ENCODE measurements at places on chromosomes 11 and 22.

DNA sequence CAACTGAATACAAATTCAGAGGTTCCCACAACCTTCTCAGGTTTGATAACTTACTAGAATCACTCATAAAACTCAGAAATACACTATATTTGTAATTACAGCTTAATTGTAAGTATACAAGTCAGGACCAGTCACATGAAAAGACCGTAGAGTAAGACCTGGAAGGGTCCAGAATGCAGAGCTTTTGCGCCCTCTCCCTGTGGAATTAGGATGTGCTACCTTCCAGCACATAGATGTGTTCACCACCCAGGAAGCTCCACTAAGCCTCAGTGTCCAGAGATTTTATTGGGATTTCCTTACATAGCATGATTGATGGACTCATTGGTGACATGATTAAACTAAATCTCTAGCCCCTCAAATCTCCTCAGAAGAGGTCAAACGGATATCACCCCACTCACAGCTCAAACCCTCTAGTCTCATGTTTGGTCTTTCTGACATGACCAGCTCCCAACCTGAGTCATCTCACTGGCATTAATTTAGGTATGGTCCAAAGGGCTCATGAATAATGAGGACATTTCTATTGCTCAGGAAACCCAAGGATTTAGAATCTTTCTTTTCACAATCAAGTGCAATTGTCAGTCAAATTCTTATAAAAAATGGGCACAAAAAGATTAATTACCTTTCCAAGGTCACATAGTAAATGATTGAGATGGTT is 77.2 kb upstream of the UBASH3B start:
- DNase-seq = no peak

DNA sequence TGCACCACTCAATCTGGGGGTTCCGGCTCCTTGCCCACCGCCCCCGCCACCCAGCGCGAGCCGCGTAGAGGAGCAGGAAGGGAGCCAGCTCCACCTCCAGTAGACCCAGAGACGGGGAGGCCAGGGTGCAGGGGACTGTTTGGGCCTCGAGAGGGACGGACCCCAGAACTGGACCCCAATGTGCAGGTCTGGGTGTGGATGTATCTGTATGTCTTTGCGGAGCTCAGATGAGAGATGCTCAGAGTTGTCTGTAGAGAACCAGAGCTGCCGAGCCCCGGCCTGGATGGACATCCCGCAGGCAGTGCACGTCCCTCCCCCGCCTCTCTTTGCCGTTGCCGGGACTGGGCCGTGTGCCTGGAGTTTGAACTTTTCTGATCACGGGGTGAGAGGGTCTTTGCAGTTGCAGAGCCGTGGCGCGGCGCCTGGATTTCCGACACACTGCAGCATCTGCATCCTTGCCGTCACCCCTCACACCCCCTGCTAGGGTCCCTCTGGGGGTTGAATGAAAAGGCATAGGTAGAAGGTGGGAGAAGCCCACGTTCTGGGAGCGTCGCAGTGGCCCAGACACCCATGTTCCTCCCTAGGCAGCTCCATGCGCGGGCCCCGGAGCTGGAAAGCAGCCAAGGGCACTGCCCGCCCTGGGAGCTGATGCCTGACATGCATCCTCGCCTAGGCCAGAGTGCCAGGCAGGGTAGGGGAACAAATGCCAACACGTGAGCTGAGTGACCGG is 105.2 kb downstream of the KCNQ1 start:
- DNase-seq = no peak

- DNase-seq = no peak
Observed at GRCh38 chr11:128164080-128164741, 423.1 kb downstream of the ETS1 start.

DNA sequence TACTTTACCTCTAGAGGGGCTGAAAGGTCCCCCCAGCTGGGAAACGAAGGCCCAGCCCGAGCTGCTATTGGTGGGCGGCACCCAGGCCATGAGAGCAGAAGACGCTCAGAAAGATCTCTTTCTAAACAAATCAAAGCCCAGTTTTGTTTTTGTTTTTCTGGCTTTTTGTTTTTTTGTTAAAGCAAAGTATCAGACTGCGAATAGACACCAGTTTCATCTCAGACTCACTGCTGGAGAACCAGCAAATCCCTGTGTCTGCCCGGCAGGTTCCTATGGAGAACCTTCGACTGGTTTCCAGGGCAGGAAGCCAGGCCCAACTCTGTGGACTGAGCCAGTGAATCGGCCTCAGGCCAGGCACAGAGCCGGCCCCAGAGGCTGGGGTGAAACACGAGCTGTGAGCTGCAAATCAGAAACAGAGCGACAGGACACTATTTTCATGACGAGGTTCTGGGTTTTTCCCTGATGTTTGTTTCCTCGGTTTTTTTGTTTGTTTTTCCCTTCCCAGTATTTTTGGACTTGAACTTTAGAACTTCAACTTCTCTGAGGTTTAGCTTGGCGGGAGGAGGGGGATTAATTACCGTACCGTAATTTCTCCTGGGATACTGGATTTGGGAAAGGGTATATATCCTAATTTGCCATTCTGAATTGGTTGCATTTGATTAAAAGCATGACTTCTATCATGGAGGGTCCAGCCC is 16.0 kb upstream of the B4GALNT4 start:
- peak; percentile 64 for DNase-seq

DNA sequence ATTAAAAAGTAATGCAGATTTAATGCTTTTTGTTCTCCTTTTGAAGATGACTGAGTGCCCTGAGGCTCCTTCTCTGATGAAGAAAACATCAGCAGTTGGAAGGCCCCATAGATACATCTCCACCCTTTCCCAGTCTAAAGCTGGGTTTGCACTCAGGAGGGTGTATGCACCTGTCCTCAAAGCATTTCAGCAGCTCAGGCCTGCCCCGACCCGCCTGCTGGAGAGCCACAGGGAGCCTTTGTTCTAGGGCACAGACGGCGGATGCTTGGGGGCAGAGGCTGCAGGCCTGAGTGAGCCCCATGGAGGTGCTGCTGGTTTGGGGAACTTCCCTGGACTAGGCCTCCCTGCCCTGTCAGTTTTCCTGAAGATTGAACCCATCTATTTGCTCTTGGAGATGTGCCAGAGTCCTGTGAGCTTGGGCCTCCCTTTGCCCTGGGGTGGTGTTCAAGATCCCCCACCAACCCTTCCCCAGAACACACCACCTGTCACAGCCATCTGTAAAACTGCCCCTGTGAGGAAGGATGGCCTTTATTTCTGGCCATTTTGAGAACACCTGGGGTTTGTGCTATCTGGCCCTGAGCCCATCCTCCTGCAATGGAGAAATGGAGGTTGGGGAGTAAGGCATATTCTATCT is 160.0 kb downstream of the NAV2 start:
- no peak for DNase-seq

DNA sequence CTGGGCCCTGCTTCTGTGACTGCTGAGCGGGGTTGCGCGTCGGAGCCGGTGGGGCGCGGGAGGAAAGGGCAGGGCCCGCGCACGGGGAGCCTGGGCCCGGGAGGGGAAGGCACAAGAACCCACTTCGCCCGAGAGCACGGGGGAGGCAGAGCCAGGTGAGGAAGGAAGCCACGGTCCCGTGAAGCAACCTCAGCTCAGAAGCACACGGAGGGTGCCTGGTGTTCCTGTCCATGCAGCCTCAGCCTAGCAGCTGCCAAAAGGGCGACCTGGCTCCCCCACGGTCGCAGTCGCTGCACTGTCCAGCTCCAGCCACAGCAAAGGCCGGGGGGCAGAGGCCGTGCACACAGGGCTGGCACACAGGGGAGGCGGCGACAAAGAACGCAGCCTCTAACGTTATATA is 9.3 kb upstream of the CDC42BPG start:
- DNase-seq = no peak

DNA sequence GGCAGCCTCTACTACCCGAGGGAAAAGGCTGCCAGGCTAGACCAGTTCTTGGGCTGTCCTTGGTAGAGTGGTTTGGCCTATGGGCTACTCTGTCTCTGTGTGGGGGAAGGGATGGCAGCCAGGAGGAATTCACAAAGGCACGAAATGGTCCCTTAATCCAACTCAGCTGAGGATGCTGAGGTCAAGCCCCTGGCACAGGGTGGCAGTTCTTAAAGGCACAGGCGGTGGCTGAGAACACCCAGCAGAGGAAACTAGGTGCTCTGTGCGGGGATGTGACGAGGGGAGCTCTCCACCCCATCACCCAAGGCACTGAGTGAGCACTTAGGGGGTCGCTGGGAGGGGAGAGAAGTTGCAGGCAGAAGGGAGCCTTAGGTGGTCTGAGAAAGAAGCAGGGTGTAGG is at the start of gene MFRP:
Gene MFRP, minus strand, starts transcription at position 101 of the 400 bp plus-strand sequence. CDS start 192 bp downstream, outside the sequence.
- no peak for DNase-seq

DNA sequence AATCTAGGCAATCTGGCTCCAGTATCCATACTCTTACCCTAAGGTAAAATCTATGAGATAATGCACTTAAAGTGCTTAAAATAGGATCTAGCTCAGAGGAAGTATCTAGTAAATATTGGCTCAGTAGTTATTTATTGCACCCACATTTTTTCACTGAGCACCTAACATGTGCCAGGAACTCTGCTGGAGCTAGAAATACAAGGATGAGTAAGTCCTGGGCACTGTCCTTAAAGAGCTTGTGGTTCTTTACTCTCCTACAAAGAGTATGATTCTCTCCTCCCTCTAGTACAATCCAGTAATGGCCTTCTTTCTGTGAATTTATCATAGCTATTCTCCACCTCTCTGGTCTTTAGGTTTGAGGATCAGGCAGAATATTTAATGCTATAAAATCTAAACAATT is 59.2 kb downstream of the DEUP1 start:
- DNase-seq = no peak

DNA sequence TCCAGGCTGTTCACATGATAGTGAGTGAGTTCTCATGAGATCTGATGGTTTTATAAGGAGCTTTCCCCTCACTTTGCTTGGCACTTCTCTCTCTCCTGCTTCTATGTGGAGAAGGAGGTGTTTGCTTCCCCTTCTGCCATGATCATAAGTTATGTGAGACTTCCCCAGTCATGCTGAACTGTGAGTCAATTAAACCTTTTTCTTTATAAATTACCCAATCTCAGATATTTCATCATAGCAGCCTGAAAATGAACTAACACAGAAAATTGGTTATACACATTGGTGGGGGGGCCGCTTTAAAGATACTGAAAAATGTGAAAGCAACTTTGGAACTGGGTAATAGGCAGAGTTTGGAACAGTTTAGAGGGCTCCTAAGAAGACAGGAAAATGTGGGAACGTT is 741.1 kb upstream of the LUZP2 start:
- DNase-seq = no peak

- DNase-seq = peak; percentile 7
Observed at GRCh38 chr11:120273432-120273831, 33.5 kb downstream of the POU2F3 start.

GRCh38 chr22:40826984-40827741 is 8.0 kb upstream of the SLC25A17 start:
- no peak for DNase-seq

GRCh38 chr11:130473795-130474377 is 25.4 kb downstream of the ADAMTS15 start:
- no peak for DNase-seq

GRCh38 chr11:94193288-94193687 is 64.6 kb downstream of the PANX1 start:
- DNase-seq = no peak

DNA sequence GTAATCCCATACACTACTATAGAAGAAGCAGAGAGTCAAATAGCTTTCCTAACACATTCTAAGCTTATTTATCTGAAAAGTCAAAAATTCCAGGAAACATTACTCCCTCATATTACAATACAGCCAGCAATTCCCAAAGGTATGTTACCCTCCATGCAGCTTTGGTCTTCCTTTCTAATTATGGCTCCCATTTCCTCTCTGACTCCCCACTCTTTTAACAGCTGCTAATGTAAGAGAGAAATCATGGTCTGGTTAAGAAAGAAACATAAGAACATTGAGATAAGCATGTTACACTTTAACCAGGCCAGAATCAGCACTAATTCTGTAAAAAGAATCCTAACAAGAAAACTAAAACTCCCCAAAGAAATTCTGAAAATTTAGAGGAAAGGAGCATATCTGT is 6.8 kb downstream of the PPP2R1B start:
- DNase-seq = no peak

DNA sequence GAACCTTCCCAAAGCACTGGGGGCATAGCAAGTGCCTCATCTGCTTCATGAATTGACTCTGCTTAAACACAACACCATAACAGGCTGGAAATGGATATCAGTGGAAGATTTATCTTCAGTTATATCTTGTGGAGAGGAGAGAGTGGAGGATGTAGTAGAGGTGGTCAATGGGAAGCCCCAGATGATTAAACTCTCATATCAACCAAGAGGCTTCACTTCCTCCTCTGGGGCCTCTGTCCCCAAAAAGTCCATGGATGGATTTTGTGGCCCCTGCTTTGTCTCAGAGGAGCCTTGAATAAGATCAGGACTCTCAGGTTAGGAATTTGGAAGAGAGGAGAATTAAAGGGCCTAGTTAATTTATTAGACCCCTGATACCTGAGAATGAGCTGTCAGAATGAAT is 106.1 kb downstream of the CEP164 start:
- no peak for DNase-seq

GRCh38 chr11:111655924-111656323 is 53.7 kb downstream of the SIK2 start:
- DNase-seq = no peak

DNA sequence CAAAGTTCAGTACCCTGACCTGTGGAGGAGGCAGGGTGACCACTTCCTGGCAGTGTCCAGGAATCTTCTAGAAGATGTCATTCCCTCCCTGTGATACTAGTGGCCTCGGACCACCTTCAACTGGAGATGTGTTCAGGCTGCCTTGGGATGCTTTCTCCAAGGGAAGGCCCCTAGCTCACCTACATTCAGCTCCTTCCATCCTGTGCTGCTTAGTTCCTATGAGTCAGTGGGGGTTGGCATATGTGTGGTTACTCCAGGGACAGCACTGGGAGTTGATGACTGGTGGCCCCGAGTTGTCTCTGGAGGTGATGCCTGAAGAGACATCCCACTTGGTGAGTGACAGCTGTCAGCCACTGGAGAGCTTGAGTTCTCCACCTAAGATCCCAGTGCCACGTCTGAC is 81.8 kb upstream of the OR9Q1 start:
- DNase-seq = no peak

DNA sequence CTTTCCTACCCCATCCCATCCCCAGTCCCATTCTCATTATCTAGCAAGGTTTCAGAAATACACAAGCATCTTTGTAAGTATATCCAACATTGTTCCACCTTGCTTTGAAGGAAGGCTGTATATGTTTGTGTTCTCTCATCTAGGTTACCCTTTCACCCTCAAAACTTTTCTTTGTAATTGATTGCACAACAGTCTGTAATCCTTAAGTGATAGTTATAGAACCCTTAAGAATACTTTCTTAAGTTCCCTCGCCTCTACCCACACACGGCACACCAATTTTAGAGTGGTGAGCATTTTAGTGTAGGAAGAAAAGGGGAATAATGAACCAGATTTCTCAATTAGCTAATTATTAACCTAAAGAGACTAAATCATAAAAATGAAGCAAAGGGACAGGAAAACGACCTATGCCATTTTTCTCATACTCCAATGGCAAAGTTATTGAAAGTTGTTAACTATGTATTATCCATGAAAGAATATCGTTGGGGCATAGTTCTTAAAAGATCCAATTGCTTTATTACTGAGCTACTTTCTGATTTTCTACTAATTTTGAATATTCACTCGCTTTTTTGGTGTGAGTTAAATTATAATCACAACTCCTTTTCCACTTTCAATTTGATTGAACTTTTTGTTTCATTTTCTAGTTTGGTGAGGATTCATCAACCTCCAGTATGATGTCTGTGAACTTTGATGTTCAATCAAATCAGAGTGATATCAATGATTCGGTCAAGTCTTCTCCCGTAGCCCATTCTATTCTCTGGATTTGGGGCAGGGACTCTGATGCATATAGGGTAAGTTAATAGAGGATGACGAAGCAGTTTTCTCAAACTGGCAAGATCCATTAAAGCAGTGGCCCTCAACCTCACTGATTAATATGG is 44.9 kb downstream of the TTC17 start:
- DNase-seq = no peak

Measured in AG09309 (cell line).